ENCODE measurements at places on chromosomes 16 and 17.

DNA sequence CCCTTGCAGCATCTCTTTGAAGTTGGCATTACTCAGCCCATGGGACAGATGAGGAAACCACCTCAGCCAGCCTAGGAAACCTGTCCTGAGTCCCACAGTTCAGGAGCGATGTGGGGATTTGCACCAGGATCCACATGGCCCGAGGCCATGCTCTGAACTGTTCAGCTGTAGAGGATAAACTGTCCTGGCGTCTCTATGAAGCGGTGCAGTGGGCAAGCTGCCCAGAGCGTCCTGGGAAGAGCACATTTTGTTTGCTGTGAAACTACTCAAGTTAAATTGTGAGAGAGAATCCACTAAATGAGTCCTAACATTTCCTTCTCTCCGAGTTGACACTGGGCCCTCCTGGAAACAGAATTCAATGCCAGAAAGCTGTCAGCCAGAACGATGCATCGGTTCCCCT, 276.6 kb upstream of the TNRC6C start:
- DNase-seq, result no peak

DNA sequence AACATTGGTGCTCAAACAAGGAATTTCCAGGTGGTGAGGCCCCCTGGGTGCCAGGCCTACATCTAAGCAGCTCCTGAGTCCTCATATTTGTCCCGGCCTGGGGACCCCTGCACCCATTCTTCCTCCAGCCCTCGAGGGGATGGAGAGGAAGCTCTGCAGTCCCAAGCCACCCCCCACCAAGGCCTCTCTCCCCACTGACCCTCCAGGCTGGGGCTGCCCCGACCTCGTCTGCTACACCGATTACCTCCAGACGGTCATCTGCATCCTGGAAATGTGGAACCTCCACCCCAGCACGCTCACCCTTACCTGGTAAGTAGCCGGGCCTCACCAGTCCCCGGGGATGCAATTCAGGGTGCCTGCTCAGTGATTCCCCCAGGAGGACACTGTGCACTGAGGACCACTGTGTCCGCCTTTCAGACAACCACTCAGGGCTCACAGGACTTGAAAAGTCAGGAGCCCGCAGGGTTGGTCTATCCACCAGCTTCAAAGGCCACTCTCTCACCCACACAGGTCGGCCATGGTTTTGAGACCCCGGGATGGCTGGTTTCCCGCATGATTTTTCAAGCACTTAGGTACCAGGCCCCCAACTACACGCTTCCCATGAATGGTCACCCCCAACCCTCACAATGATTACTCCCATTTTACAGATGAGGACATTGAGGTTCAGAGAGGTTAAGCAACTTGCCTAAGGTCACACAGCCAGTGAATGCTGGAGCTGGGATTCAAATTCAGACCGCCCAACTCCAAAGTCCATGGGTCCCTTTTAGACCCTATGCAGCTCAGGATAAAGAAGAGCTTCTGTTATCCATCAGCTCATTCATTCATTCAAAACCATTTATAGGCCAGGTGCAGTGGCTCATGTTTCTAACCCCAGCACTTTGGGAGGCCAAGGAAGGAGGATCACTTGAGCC, 32.4 kb downstream of the IL21R start:
- no peak for DNase-seq

DNA sequence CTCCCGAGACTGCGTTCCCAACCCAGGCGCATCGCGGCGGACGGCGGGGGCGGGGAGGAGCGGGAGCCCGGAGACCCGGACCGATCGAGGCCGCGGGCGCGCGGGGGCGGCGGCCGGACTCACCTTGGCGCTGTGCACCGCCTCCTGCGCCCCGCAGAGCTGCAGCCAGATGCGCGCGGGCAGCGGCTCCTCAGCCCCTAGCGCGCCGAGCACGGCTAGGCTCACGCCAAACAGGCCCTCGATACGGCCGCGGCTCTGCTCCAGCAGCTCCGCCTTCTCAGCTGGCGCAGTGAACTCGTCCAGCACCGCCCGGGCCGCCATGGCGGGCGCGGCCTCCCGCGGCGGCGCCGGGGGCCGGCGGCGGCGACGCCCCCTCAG, 339 bp downstream of the N4BP1 start:
- peak; percentile 53 for DNase-seq

GRCh38 chr16:49017501-49017900, 264.1 kb downstream of the CBLN1 start:
- DNase-seq, result no peak

DNA sequence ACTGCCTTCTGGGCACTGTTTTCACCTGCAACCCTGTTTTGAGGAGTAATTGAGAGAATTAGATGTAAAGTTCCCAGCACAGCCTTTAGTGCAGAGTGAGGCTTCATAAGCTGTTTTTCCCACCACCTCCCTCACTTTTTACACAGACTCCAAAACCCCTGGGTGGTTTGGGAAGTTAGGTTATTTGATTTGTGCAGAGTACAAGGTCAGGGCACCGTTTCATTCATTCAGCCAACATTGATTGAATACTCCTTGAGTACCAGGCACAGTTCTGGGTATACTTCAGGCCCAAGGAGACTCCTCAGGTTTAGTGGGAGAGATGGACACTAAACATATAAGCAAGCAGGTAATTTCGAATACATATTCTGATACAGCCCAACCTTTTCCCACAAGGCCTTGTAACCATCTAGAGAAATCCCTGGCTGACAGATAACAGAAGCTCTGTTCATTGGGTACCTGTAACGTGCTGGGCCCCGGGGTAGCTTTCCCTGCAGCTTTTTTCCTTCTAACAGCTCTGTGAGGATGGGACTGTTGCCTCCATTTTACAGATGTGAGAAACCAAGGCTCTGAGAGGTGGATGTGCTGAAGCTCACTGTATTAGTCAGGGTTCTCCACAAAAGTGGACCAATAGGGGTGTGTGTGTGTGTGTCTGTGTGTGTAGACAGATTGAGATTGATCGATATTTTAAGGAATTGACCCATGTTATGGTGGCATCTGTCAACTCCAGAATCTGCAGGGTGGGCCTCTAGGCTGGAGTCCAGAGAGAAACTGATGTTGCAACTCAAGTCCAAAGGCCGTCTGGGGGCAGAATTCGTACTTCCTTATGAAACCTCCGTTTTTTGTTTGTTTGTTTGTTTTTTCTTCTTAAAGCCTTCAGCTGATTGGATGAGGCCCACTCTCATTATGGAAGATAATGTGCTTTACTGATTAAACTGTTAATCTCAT, 234.7 kb downstream of the SNX29 start:
- no peak for DNase-seq

DNA sequence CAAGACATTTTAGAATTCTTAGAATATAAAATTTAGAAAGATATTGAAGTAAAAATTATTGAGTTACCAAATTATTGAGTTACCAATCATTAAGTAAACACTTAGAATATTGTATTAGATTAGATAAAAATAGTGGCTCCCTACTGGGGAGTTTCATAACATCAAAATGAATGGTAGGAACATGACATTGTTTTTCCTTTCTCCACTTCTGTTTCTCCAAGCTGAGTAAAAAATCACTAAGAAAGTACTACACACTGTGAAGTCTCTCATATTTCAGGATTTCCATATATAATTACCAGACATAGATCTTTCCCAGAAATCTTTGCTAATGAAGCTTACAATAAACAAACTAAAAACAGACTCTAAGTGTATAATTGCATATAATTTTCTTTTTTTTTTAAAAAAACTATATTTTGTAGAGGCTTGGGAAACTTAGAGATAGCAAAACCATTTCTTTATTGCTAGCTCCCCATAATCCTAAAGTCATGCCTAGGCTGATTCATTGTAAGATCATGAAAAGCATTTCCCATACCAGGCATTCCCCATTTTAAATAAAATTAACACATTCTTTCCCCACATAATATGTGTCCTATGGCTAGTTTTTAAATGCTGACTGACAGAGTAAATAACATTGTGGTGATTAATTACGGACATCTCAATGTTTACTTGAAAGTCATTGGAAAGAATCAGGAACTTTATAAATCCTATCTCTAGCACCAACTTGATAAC, 1408.7 kb upstream of the GOT2 start:
- no peak for DNase-seq

GRCh38 chr16:5615868-5616642, 518.5 kb upstream of the EEF2KMT start:
- peak; percentile 57 for DNase-seq

GRCh38 chr17:45940826-45941225, 46.5 kb downstream of the MAPT start:
- no peak for DNase-seq
